Activated T-helper 9 cell treated with anti-CD3 and anti-CD28 coated beads, Interleukin-2, amount 50 U/mL, for 16 hours (primary cell): ENCODE measurements at places on chromosomes 6 and 20.

DNA sequence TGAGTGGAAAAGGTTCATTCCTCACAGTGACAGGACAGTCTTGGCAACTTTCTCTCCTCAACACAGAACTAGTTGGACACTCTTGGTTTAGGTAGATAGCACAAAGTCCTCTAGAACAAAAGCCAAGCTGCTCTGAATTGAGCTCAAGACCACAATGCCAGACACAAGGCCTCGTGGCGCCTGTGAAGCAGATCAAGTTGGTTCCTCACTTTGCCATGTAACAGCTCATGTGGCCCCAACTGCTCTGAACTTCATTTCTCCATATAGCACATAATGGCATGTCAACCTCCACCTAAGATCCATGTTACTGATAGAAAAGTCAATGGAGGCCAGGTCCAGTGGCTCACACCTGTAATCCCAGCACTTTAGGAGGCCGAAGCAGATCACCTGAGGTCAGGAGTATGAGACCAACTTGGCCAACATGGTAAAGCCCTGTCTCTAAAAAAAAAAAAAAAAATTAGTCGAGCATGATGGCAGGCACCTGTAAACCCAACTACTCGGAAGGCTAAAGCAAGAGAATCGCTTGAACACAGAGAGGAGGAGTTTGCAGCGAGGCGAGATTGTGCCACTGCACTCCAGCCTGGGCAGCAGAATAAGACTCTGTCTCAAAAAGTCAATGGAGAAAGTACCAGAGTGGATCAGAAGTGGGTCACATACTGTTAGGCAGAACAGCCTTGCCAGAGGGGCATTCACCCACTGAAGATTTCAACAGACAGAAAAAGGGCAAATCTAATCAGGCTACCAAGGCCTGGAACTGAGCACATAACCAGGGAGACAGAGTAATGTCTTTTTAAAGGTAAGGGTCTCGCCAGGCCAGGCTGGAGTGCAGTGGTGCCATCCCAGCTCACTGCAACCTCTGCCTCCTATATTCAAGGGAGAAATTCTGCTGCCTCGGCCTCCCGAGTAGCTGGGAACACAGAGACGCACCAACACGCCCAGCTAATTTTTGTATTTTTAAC, 21.2 kb downstream of the ROMO1 start:
- no peak for DNase-seq

GRCh38 chr6:83071023-83071422, 3.6 kb downstream of the DOP1A start:
- no peak for DNase-seq

- DNase-seq: no peak
These were observed 393.5 kb upstream of the NRSN1 start for GRCh38 chr6:23732521-23732920.

DNA sequence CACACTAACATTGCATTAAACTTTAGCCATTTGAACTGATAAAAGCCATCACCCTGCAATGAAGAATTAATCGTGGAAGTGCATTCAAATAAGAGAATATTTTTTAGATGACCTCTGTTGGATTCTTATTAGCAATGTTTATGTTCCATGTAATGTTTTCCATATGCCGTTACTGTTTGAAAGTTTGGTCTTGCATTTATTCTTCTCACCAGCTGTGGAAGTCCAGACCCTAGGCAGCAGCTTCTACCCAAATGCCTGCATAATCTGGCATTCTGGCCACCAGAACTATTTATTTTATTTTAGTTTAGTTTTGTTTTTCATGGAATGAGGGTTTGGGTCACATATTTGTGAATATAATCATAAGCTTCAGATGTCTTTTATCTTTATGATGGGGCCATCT, 140.4 kb downstream of the SAMD5 start:
- no peak for DNase-seq

DNA sequence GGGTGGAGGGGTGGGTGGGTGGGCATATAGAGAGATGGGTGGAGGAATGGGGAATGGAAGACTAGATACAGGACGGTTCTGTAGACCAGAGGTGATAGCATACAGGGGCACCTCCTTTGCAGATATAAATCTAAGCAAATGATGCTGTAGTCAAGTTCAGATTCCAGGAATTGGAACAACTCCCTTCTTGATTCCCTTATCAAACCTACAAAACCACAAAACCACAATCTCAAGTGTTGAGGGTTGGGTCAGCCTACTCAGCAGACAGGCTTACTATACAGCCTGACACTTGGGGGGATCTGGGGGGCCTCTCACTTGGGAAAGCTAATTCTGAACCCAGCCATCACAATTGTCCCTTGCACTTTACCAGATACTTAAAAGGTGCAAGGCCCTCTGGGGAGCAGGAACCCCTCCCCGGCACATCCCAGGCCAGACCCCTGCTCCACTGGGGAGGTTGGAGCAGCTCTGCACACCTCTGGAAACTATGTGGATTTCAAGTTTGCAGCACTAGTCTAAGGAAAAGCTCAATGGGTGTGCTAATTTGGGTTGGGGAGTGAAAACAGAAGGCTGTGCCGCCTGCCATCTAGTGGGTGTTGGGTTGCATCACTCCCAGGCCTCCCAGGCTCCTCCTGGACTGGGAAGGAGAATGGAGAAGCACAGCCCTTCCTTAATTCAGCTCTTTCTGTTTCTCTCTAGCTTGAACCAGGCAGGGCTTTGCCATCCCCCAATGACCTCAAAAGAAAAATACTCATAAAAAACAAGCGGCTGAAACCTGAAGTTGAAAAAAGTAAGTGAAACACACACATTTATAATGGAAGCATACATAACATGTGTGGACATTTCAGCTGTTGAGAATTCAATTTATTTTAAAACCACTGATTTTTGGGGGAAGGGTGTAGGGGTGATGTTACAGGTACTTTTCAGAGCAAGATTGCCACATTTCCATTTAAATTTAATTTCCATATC, 121.2 kb upstream of the LAMP5 start:
- no peak for DNase-seq

DNA sequence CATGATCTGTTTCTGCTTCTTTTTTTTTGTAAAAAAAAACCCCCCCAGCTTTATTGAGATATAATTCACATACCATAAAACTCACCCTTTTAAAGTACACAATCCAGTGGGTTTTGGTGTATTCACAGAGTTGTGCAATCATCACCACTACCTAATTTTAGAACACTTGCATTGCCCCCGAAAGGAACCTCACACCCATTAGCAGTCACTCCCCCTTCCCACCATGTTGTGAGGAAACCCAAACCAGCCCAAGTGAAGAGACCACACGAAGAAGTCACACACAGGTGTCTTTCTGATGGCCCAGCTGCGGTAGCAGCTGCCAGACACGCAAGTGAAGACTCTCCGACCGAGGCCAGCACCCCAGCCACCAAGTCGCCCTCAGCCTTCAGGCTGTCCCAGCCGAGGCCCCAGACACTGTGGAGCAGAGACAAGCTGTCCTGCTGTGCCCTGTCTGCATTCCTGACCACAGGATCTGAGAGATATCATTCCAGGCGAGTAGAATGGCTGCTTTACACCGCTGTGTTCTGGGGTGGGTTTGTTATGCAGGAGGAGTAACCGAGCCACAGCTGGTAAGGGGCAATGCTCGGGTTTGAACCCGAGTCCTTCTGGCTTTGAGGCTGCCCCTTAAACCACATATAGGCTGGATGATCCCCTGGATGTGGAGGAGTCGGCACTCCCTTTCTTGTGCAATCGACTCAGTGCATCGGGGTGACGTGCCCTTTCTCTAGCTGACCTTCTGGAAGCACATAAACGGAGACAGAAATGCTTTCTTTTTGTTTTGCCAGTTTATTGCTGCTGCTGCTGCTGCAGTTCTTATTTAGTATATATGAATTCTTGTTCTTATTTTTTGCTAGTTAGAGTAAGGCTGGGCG, 59.1 kb upstream of the PTPN1 start:
- no peak for DNase-seq

DNA sequence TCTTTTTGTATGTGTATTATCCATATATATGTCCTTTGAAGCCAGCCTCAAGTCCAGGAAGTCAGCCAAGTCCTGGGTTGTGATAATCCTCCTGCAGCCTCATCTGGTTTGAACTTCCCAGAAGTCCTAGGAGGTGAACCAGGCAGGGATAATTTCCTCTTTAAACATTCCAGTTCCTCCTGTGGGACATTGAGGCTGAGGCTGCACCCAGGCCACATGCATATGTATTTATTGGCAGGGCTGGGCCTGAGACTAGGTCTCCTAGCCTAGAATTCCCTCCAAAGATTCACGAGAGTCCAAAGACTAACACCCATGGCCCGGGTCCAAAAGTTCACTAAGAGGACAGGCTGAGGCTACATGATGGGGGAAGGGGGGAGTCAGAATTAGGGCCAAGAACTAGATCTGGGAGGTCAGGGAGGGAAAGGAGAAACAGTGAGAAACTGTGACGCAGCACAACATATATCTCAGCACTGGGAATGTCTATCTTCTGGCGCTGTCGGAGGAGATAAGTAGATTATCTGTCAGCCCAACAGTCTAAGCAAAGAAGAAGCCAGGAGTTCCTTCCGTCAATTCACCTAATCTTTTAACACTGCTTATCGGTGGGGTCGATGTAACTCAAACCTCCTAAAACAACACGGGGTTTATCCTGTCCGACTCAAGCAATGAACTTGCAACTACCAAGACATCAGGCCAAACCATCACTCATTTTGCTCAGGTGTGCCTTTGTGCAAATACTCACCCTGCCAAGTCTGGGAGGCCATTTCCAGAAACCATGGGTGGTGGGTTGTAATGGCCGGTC, 43.3 kb downstream of the SNX5 start:
- no peak for DNase-seq

DNA sequence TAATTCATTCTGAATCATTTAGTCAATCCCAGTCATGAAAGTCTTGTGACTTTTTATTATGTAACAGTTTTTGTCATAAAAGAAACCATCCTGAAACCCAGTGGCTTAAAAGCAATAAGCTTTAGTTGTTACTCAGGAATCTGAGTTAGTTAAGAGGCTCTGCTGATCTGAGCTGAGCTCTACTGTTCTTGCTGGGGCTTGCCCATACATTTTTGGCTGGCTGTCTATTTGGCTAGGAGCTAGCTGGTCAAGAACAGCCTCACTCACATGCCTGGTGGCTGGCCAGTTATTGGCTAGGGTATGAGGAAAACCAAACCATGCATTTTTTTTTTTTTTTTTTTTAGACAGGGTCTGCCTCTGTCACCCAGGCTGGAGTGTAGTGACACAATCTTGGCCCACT, 10.6 kb downstream of the TCF21 start:
- no peak for DNase-seq

DNA sequence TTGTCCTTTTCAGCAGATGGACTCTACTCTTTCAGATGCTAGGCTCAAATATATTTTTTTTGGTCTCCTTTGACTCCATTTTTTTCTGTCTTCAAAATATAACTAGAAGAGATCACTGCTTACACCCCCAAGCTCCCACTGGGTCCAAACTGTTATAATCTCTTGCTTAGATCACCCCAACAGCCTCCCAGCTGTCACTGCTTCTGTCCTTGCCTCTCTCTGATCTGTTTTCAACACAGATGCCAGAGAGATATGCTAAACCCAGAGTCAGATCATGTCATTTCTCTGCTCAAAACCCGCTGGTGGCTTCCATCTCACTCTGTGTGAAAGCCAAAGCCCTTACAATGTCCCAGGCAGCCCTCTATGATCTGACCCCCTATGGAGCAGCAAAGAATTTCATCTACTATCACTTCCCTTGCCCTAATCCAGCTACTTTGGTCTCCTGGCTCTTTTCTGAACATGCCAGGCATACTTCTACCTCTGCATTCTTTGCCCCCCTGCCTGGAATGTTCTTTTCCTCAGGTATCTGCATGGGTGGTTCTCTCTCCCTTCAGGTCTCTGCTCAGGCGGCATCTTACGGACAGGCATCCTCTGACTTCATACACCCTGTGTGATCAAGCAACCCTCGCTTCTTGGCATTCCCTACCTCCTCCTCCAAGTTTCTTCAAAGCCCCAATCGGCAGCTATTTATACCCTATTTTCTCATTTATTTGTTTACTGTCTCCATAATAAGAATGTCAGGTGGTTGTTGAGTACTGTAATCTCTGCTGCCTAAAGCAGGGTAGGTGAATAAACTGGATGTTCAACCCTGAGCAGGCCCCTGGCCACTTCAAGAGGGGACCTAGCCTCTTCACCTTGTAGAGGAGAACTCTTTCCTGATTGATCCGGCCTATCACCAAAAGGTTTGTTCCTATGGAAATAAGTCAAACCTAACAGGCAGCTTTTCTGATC, 43.6 kb upstream of the SLC4A11 start:
- DNase-seq: no peak

- no peak for DNase-seq
These were observed 2.6 kb downstream of the SIRPG start for GRCh38 chr20:1654996-1655395.

GRCh38 chr6:167163476-167164011, 5.8 kb upstream of the GPR31 start:
- DNase-seq: no peak

GRCh38 chr6:39812496-39812852, 20.3 kb downstream of the DAAM2 start:
- DNase-seq: no peak

DNA sequence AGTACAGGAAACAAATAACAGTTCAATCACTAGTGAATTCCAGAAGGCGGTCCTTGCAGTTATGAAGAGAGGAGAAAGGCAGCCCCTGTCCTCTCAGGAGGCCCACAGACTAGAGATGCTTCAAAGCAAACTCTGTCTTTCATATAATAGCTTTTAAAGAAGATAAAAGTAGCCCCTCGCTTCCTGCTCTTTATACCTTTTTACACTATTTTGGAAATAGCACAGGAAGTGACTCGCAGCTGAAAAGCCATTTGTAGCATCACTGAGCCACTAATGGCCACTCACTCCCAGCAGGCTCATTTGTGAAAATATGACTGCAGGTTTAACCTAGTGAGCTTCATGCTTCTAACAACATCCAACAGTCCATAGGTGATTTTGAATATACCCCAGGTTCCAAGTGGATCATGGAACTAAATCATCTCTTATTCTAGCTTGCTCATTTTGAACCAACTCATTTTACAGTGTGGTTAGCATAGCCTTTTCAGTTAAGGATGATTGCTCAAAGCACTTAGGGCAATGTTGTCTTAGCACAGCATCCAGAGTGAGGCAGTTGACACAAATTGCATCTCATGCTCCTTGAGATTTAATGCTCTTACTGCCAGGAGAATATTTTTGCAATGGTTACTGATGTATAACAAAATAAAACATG, 136.0 kb upstream of the NRSN1 start:
- no peak for DNase-seq

GRCh38 chr20:58407966-58408557, 19.0 kb downstream of the VAPB start:
- DNase-seq: no peak

- no peak for DNase-seq
These were observed 85.2 kb downstream of the VEGFA start for GRCh38 chr6:43855247-43855646.

DNA sequence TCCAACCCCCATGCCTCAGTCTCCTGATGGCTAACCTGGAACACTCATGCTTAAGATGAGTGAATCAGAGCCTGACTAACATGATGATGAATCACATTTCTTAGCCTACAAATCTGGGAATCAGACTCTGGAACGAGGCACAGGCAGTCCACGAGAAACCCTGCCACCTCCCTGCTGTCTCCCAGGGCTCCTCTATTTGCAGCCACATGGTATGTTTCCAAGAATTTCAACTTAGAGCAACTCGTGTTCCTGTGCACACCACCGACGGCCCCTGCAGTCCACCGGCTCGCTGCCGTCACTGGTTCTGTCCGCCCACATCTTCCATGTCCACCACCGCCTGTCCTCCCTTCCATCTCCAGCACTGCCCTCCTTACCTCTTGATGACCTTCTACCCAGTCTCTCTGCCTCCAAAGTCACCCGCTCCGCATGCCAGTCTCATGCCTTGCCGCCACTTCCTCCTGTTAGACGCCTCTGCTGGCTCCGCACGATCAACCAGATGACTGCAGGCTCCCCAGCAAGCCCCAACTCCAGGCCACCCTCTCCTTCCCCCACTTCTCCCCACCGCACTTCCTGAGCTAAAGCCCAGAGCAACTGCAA, 87.6 kb downstream of the AGPAT4 start:
- no peak for DNase-seq
